ENCODE measurements at places on chromosomes 4 and X. TPM values are rescaled to one million over a fixed set of nuclear protein-coding genes. Genes with fewer than 3 reads are reported as not detected.
A peak's percentile ranks its signal among the peaks of the same experiment; 100 is the strongest.

Gene RNF150
- not detected for total RNA-seq

- no peak for DNase-seq
Measured at GRCh38 chr4:184544788-184545409, 70.5 kb upstream of the IRF2 start.

Gene SLC25A14
- total RNA-seq, result 12.1 TPM

Gene ITGB1BP2
- total RNA-seq, result 5.6 TPM

DNA sequence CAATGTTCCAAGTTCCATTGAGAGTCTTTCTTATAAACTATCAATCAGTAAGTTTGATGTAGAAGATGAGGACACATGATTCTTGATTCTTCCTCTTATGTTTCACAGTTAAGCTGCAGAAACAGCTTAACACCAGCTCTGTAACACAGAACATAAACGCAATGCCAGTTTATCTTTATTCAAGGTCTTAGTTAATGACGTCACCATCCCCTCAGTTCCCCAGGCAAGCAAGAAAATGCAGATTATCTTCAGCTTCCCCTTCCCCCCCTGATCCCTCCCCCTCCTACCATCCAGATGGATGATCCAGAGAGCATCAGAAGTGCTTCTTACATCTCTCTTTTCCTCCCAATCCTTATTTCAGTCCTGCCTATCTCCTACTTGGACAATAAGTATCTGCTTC is 4.4 kb upstream of the SH3RF1 start:
- DNase-seq, result no peak

- DNase-seq, result no peak
Measured at GRCh38 chrX:15165832-15166231, 104.1 kb downstream of the ASB9 start.

Gene SPANXC
- total RNA-seq, result not detected

Gene WAS
- total RNA-seq, result 95.2 TPM

GRCh38 chr4:70531981-70532380 is 13.6 kb downstream of the AMTN start:
- no peak for DNase-seq

Gene GLRA3
- total RNA-seq, result not detected

DNA sequence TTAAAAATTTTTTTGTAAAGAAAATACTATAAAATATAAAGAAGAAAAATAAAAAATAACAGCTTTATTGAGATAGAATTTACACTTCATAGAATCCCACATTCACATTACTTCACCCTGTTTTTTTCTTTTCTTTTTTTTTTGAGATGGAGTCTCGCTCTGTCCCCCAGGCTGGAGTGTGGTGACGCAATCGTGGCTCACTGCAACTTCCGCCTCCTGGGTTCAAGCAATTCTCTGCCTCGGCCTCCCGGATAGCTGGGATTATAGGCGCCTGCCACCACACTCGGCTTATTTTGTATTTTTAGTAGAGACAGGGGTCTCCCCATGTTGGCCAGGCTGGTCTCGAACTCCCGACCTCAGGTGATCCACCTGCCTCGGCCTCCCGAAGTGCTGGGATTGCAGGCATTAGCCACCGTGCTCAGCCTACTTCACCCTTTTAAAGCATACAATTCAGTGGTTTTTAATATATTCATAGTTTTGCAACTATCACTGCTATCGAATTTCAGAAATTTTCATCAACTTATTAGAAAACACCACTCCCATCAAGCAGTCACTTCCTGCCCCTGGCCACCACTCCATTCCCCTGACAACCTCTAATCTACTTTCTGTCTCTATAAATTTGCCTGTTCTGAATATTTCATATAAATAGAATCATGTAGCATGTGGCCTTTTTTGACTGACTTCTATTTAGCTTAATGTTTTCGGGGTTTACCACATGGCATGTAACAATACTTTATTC is 48.7 kb downstream of the TMEM131L start:
- no peak for DNase-seq

Gene ZNF595
- total RNA-seq, result 7.4 TPM

Gene GPAT3
- 4.2 TPM for total RNA-seq

Gene RTL9
- not detected for total RNA-seq

DNA sequence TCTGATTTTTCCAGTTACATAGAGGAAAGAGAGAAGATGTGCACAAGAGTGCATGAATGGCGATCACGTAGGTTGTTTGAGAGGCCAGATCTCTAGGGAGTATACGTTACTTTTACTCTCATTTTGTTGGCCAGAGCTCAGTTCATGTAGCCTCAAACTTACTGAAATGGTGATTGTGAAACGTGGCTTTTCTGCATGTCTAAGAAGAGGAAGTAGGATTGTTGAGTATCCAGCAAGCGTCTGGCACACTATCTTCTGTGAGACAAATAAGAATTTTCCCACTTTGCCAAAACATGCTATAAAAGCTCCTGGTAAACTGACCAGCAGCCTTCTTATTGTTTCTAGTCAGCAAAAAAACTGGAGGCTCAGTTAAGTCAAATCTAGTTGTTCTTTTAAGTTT is 264.5 kb upstream of the EMCN start:
- no peak for DNase-seq

Gene C4orf54
- total RNA-seq, result not detected

DNA sequence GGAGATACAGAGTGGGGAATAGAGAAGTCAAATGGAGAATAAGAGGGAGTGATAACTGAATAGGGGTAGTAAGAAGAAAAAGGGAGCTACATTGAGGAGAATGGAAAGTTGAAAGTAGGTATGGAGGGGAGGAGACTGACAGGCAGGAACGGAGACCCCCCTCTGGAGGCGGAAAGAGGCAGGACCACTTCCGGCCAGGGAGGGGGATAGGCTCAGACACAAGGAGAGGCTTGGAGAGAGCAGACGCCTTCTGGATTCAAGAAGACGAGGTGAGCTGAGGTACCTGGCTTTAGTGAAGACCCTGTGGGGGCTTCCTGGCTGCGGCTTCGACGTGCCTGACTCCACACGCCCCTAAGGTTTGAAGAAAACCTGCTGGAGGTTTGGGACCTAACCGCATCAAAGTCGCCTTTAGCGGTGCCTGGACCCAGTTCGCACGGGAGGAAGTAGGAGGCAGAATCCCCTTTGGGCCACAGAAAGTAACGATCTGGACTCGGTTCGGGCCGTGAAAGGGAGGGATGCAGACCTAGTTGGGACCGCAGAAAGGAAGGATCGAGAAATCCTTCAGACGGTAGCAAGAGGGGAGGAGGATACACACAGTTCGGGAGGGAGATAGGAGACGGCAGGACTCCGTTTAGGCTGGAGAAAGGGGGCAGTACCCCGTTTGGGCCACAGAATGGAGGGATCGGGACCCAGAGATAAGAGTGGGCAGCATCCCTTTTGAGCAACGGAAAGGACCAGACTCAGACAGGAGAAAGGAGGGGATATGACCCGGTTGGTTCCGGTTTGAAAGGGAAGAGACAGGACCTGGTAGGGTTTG is at the start of gene TRO:
Gene TRO, plus strand, starts transcription at position 215 of the 817 bp plus-strand sequence. CDS start 1,423 bp downstream, outside the sequence.
- peak; percentile 9 for DNase-seq

Gene DKK2
- not detected for total RNA-seq

GRCh38 chrX:129733335-129733734 is 5.4 kb upstream of the XPNPEP2 start:
- no peak for DNase-seq

DNA sequence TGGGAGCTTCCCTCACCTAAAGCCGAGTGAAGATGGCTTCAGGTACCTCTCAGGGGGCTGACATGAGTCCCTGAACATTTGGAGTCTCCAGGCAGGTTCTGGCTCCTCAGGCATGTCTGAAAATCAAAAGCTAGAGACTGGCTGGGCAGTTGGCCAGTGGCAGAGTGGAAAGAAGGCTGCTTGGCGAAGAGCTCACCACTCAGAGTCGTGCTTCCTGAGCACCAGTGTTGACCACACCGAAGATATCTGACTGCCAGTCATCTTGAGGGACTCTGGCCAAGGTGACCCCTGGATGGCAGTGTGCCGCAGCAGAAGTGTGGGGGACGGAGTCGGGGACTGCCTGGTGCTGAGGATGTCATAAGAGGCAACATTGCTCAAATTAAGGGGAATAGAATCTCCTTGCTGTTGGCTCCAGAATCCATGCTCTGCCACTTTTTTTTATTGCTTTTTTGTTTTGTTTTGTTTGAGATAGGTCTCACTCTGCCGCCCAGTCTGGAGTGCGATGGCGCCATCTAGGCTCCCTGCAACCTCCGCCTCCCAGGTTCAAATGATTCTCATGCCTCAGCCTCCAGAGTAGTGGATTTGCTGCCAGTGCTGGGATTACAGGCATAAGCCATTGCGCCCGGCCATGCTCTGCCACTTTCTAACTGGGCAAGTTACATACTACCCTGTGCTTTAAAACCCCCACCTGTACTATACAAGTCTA is 172.5 kb upstream of the GATB start:
- DNase-seq, result no peak

Gene RHOXF2
- not detected for total RNA-seq
